Thoracic aorta endothelial cell (primary cell): ENCODE measurements at places on chromosomes 6 and 20. TPM values are rescaled to one million over a fixed set of nuclear protein-coding genes. Genes with fewer than 3 reads are reported as not detected.

Gene BPIFA1
- not detected in 2 replicates for total RNA-seq

Gene DHX16
- total RNA-seq, result 35.5 and 38.6 TPM in 2 replicates

Gene TNFRSF6B
- total RNA-seq, result 13.2 and 15.5 TPM in 2 replicates

Gene SLC17A9
- 12.5 and 19.2 TPM in 2 replicates for total RNA-seq

Gene C2
- not detected in 2 replicates for total RNA-seq

Gene TRAPPC3L
- 0.13 and 0.22 TPM in 2 replicates for total RNA-seq

Gene MOG
- total RNA-seq, result not detected in 2 replicates

Gene RNASET2
- 7.4 and 12.6 TPM in 2 replicates for total RNA-seq

Gene GINS1
- 27.7 and 33.9 TPM in 2 replicates for total RNA-seq

Gene EEF1E1
- total RNA-seq, result 85.9 and 120 TPM in 2 replicates

Gene OR2H1
- total RNA-seq, result not detected in 2 replicates
